CD4-positive, alpha-beta T cell treated with Interleukin-6 at 100 ng/mL for 8 hours (primary cell): ENCODE measurements at places on chromosomes 3 and 15.

GRCh38 chr3:25843332-25843731, 53.4 kb downstream of the OXSM start:
- no peak for DNase-seq

DNA sequence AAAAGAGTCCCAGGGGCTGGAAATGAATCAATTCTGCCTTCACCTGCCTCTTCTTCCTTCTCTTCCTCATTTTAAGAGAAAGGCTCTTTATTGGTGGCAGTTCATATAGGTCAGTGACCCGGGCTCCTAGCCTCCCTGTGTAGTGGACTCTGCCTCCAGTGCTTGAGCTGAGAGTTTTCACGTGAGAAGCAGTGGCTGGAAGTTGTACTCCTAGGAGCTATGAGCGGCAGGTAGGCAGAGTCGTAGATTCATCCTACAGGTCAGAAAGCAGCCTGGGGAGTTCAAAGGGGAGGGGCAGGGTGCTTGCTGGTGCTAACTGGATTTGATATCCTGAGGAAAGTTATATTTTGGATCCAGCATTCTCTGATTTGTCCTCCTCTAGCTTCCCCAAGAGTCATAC, 101.1 kb downstream of the RPLP1 start:
- no peak for DNase-seq

DNA sequence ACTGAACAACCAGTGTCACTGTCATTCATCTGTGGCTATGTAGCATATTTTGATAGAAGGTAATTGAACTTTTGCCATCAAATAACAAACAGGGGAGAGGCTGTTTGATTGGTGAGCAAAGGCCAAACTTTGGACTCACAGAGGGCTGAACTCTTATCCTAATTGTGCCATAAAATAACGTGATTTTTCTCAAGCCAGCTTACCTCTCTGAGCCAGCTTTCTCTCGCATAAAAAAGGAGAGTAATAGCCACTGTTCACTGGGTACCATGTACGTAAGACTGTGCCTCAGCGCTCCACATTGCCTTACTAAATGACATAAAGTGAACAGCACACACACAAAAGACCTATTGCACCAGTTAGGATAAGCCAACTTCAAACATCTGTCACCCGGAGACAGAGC, 216.9 kb downstream of the LRTM1 start:
- no peak for DNase-seq

DNA sequence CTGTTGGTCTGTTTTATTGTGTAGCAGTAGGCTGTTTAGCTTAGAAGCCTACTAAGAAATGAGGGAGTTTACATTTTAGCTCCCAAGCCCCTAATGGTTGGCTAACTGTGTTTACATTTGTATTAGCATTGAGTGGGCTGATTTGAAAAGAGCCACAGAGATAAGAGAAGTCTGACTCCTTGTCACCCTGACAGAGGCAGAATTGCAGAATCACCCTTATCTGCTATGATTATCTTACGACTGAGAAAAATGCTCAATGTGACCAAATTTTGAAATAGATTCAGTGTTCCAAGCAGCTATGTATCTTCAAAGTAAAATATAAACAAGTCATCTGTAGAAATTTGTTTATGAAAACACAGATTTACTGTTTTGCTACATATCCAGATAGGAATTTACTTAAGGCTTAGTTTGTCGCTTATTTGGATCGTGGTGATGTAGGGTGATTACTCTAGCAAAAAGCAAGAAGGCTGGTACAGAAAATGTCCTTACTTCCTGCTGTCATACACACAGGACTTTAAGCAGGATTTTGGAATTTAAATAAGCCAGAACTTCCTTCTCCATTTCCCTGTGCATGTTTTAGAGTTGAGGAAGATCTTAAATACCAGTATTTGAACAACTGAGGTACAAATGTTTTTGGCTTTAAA, 19.0 kb downstream of the SEMA6D start:
- no peak for DNase-seq

GRCh38 chr3:28915741-28916500, 364.9 kb upstream of the RBMS3 start:
- no peak for DNase-seq

DNA sequence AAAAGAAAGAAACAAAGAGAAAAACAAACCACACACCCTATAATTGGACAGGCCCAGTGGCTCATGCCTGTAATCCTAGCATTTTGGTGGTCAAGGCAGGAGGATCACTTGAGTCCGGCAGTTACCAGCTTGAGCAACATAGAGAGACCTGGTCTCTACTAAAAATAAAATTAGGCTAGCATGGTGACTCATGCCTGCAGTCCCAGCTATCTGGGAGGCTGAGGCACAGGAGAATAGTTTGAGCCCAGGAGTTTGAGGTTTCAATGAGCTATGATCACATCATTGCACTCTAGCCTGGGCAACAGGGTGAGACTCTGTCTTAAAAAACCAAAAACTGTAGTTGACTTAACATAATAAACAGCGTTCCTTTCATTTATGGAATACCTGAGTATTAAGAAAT, 72.3 kb upstream of the ST3GAL6 start:
- DNase-seq: no peak

- no peak for DNase-seq
Observed at GRCh38 chr3:159458010-159458409, 530.6 kb upstream of the IL12A start.

DNA sequence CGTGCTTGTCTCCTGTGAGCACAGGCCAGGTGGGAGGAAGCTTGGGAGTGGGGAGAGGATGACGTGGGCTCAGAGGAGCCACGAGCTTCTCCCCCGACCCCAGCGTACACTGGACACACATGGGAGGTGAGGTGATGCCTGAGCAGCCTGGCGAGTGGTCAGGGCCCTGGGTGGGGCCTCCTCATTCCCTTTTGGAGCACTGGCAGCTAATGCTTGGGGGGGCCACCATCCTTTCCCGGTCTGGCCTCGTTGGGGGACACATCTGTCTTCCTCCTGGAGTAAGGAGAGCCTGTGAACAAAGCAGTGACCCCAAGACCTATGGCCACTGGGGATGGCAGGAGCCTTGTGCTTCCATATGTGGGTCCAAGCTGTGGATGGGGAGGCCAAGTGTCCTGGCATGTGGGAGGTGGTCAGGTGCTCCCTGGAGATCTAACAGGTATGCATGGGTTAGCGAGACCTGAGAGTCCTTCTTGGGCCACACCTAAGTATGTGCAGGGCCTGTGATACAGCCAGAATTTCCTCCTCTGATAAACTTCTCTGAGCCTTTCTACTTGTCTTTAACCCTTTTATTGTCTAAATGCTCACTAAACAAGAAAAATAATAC, 9.5 kb downstream of the KLF13 start:
- no peak for DNase-seq

DNA sequence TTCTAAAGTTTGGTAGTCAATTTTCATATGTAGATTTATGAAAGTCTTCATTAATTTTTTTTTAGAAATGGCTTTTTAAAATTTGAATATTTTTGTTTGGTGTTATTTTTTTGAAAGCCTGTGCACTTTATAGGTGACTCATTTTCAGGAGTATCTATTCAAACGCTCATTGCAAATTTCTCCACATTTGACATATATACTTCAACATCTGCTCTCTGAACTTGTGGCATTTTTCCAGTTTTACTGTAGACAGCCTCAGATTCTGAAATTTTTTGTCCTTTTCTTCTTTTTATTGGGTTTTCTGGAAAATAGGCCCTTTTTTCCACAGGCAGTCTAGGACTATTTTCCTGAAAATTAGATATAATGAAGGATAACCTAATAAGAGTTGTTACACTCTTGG, 396.6 kb downstream of the RBMS3 start:
- no peak for DNase-seq

GRCh38 chr3:164748626-164749025, 329.7 kb downstream of the SI start:
- DNase-seq: no peak

- DNase-seq: no peak
Observed at GRCh38 chr3:150602426-150603152, 532 bp upstream of the SELENOT start.

GRCh38 chr15:71323082-71323481, 207.8 kb downstream of the THSD4 start:
- no peak for DNase-seq

- DNase-seq: no peak
Observed at GRCh38 chr15:40439461-40439959, 1.2 kb upstream of the BAHD1 start.

- no peak for DNase-seq
Observed at GRCh38 chr15:35712956-35713355, 167.0 kb upstream of the DPH6 start.

DNA sequence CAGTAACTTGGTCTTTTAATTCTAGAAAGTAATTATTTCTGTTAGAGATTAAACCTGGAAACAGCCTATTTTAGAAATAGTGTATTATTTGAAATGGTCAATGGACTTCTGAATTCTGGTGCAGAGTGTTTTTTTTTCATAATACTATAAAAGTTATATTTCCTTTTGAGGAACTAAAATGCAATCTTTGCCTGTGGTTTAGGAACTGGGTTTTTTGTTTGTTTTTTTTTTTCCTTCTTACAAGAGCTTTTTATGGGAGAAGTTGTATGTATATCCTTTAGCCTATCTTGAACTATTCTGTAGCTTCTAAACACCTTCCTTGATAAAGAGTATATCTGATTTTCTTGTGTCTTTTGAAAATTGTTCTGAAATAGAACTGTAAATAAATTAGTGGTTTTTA, 88.3 kb downstream of the ARIH1 start:
- no peak for DNase-seq

GRCh38 chr15:63818191-63818590, 15.6 kb downstream of the HERC1 start:
- DNase-seq: no peak

DNA sequence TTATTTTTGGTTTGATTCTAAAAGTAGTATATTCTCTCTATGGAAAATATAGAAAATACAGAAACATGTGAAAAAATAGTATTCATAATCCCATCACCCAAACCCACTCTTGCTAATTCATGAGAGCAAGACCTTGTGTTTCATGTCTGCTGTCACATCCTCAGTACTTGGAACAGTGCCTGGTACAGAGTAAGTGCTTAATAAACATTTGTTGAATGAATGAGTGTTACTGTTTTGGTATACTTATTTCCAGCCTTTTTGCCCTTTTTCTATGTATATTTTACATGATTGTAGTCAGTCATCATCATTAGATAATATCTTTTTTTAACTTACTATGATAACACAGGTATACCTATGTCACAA, 59.3 kb downstream of the IL16 start:
- DNase-seq: no peak

DNA sequence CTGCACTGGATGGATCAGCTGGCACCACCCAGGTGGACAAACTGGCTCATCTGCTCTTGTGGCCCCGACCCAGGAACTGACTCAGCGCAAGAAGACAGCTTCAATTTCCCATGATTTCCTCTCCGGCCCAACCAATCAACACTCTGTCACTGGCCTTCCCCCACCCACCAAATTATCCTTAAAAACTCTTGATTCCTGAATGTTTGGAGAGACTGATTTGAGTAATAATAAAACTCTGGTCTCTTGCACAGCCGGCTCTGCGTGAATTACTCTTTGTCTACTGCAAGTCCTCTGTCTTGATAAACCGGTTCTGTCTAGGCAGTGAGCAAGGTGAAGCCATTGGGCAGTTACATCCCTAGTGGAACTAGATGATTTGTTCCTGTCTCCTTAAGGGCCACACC, 16.1 kb downstream of the BDH1 start:
- no peak for DNase-seq

DNA sequence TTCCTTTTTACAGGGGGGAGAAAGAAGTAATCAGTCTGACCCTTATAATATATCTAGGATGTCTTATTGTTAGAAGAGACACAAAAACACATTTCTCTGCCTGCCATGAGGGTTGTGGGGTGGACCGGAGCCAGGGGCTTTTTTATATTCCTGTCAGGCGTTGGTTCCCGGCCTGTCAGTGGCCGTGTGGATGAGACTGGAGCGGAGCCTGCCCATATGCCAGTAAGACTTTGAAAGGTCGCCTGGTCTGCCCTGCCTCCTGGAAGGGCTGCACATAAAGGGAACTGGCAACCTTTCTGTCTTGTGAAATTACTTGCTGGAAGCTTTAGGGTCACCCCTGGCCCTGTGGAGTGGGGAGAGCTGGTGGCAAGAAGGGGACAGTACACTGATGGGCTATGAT, 34.7 kb downstream of the MAP3K13 start:
- DNase-seq: no peak

DNA sequence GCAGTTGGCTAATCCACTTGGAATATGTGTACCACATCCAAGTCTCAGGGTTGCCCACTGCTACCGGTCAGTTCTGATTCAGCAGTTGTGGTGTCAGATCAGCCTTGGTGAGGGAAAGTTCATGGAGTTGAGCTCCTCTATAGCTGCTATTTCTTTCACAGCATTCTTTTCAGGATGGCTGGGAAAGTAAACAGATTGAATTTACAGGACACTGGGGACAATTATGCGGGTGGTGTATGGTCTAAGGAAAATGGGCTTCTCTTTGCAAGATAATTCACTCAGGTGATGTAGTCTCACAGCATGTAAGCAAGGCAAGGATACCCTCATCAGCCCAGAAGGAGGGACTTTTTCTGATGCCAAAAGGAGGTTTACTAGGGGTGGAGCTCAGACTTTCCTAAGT, 249.9 kb downstream of the DOCK3 start:
- no peak for DNase-seq

- DNase-seq: no peak
Observed at GRCh38 chr15:100693451-100693850, 91.1 kb downstream of the ASB7 start.

DNA sequence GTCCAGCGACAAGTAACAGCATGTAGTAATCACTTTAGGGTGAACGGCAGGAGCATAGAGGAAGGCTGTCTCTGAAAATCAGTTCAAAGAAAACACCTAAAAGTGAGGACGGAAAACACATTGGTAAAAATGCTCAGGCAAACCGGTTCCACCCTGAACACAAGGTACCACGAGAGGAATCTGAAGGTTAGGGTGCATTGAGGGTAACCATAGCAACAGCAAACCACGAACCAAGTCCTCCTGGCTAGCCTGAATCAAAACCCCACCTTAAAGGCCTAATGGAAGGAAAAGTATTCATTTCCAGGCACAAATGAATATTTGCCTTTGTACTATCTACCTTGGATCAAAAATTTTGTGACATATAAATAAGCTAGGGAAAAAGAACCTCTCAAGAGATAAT, 315.0 kb downstream of the OCA2 start:
- no peak for DNase-seq

DNA sequence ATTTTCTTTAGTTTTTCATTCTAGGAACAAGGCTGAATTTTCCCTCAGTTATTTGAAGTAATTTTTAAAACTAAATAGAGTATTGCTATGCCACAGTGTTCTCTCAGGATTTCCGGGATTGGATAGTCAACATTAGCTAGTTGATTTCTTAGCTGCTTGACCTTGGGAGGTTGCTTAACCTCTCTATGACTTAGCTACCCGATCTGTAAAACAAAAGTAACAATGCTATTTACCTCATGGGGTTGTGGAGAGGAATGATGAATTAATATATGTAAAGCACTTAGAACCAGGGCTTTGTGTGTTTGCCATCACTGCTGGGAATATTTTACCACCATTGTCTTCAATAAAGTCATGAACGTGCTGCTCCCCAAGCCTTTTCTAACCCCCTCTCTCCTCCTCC, 57.5 kb downstream of the SNRK start:
- DNase-seq: no peak
